Subcutaneous adipose tissue (tissue), 4 donors: ENCODE measurements at places on chromosomes 1 and 21. TPM values are rescaled to one million over a fixed set of nuclear protein-coding genes. Genes with fewer than 3 reads are reported as not detected.

Gene HOOK1
- total RNA-seq: 1.3 TPM

Gene XCL2
- total RNA-seq: not detected

Gene WNT4
- not detected for total RNA-seq

Gene GNB1
- total RNA-seq: 165 TPM

Gene MRPL55
- total RNA-seq: 48.9 TPM

Gene TACSTD2
- 2.1 TPM for total RNA-seq

Gene VHLL
- not detected for total RNA-seq

Gene UBXN10
- 0.68 TPM for total RNA-seq

Gene VWA5B1
- not detected for total RNA-seq

Gene LACTBL1
- not detected for total RNA-seq
